ENCODE measurements at places on chromosomes 11 and 22. TPM values are rescaled to one million over a fixed set of nuclear protein-coding genes. Genes with fewer than 3 reads are reported as not detected.

DNA sequence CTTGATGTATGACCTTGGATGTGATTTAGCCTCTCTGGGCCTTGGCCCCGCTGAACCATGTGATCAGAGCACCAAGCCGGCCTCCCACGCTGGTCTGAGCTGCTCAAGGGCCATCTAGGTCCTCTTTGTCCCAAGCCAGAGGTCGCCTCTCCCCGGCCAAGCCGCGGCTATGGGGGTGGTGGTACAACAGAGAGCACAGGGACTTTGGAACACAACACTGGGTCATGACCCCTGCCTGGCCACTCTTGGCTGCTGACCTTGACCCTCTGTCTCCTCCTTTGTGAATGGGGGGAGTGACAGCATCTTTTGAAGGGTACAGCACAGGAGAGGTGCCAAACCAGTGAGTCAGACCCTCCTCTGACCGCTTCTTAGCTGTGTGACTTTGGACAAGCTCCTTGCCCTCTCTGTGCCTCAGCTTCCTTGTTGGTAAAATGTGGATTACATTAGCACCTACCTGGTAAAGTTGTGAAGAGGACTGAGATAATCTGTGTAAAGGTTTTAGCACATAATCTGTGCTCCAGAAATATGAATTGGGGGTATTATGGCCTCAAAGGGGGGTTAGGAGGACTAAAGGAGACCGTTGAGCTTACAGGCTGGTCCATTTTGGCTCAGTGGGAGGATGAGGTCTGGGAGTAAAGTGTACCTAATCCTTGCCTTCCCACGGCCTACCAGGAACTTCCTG is 4.7 kb downstream of the SCYL1 start:
- no peak for DNase-seq

DNA sequence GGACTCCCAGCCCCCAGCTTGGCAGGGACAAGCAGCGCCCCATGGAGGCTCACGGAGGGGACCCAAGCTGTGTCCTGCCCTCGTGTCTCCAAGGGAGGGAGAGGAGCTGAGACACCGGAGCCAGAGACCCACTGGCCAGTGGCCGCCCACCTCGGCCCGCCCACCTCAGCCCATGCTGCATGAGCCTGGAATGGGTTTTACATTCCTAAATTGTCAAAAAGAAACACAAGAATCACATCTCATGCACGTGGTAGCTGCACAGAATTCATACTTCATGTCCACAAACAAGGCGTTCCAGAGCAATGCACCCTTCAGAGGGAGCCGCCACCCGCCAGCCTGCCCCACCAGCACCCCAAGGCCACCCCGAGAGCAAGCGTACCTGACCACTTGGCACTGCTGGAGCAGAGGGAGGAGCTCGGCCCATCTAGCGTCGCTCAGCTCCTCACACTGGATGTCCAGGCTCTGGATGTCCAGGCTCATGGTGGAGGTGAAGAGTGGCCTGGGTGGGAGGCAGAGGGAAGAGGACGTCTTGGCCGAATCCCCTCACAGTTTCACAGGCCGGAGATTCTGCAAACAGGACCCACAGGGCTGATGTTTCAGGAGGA is 5.3 kb downstream of the RNH1 start:
- DNase-seq, result no peak

DNA sequence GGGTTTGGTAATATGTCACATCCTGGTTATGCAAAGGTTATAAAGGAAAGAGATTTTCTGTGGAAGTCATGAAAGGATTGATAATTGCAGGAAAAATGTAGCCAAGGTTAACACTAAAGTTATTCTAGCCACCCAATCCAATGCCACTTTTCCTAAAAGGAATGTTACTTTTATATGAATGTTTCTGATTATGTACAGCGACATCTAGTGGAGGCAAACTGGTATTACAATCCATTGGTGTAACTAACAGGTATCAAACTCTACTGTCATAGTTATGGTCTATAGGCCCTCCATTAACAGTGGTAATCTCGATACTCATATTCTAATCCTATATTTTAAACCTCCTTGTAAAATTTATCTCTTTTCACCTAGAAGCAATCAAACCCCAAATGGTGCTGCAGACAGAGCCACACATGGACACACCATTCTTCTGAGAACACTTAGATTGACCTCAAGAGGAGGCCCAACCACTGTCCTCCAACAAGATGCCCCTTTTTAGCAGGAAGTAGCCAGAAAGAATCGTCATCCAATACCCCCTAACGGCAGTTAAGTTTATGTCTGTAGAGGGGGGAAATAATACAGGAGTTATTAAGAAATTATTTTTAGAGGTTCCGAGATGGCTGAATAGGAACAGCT is 74.9 kb upstream of the RAG2 start:
- DNase-seq, result no peak

DNA sequence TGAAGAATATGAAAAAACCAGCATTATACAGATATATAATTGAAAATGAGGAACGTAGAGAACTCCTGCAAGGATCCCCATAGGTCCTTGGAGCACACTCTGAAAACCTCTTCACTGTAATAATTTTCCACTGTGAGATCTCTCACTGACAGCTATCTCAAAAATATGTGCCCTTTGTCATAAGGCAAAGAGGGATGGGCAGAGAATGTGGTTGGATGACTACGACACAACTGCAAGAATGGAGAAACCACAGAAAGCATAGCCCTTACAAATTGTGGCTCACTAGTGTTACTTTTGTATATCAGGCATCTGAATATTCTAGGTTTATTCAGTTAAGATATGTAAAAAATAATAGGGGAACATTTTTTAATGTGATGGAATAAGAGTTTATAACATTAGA is 7.9 kb upstream of the CTSC start:
- peak; percentile 71 for DNase-seq

- DNase-seq, result no peak
These were observed 194.3 kb downstream of the OPCML start for GRCh38 chr11:133337951-133338418.

- DNase-seq, result peak; percentile 95
These were observed 6.2 kb upstream of the NEAT1 start for GRCh38 chr11:65416341-65416824.

GRCh38 chr11:78295991-78296930 is 107.5 kb downstream of the USP35 start:
- DNase-seq, result no peak

DNA sequence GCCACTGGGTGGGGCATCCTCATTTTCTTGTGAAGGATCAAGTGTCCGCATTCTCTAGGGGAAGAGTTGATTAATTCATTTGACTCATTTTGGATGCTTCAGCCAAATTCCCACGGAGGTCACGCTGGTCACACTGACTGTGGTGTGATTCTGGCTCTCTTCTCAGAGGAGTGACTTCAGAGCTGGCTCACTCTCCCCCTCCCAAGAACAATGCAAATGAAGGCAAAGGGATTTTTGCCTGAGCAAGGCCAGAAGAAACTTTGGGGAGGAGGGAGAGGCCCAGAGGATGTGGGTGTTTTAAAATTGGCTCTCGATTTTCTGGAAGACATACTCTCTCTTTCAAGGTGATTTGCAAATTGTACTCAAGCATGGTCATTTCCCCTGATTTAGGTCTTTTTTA is 51.1 kb upstream of the LMO2 start:
- no peak for DNase-seq

- DNase-seq, result no peak
These were observed 1309.4 kb downstream of the TBC1D22A start for GRCh38 chr22:48071828-48072227.

GRCh38 chr11:127789927-127790326 is 789.4 kb upstream of the KIRREL3 start:
- DNase-seq, result no peak

- DNase-seq, result no peak
These were observed 120.7 kb downstream of the CCDC81 start for GRCh38 chr11:86495351-86495750.

GRCh38 chr11:126166413-126166812 is 45.0 kb downstream of the RPUSD4 start:
- DNase-seq, result no peak

- no peak for DNase-seq
These were observed 769.8 kb downstream of the METTL15 start for GRCh38 chr11:28878025-28878424.

GRCh38 chr22:18111759-18112330 is 1.2 kb downstream of the TUBA8 start:
- no peak for DNase-seq

GRCh38 chr22:50326956-50327710 is at the start of gene DENND6B:
Gene DENND6B, minus strand, starts transcription at chr22:50327012. Its CDS starts 24 bp downstream, at chr22:50326988.
- DNase-seq, result peak; percentile 73

GRCh38 chr11:2791139-2791520 is 91.3 kb upstream of the KCNQ1OT1 start:
- DNase-seq, result no peak

DNA sequence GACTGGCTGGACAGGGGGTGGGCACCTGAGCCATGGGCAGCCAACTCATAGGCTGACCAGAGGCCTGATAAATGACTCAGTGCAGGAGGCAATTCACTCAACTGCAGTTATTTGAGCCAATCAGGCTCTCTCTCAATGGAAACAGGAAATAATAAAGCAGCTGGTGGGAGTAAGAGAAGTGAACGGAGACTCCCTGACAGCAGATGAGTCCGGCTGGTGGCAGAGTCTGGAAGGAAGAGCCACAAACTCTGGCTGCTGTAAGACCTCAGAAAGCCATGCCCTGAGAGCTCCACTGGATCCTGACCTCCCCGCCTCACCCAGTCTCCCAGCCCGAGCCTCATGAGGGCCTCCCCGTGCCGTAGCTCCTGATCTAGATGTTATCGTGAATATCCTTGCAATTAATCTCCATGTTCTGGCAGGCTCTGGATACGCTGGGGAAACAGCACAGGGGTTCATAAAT is 69.8 kb downstream of the TRIM29 start:
- no peak for DNase-seq

DNA sequence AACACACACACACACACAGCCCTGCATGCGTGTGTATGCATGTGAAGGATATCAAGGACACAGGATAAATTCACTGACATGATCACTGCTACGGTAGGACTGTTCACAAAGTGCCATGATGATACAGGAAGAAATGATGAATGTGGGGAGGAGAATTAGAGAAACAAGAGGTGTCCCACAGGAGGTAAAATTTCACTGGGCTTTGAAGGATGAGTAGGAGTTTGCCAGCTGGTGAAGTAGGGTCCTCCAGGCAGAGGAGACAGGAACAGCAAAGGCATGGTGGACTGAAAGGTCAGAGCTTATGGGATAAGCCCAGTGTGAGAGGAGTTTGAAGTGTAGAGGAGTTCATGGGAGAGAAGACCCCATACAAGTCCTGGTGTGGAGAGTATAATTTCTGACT is 18.6 kb downstream of the NECTIN1 start:
- no peak for DNase-seq

GRCh38 chr11:74925281-74925680 is 23.6 kb downstream of the XRRA1 start:
- DNase-seq, result no peak

- no peak for DNase-seq
These were observed 17.8 kb downstream of the CHORDC1 start for GRCh38 chr11:90204832-90205646.

GRCh38 chr22:41951898-41952474 is at the start of gene SMIM45:
Gene SMIM45, plus strand, starts transcription at chr22:41952150.
- DNase-seq, result no peak

- DNase-seq, result no peak
These were observed 3.5 kb downstream of the PDXP start for GRCh38 chr22:37662039-37662438.

DNA sequence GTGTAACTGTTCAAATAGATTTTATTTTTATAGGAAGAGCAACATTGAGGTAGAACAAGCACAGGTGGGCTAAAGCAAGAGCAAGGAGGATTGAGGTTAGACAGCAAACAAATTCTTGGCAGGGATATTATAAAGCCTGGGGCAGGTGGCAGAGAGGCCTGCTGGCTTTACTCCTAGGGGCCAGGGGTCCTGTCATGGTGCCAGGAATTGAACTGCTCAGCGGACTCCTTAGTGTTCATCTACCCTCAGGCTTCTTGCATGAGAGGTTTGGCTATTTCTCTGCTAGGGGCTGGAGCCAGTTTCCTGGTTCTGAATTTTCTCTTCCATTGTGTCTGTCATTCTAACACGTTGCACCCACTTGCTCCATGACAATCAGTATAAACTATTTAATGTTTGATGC is 217.2 kb upstream of the NCAM1 start:
- DNase-seq, result no peak

DNA sequence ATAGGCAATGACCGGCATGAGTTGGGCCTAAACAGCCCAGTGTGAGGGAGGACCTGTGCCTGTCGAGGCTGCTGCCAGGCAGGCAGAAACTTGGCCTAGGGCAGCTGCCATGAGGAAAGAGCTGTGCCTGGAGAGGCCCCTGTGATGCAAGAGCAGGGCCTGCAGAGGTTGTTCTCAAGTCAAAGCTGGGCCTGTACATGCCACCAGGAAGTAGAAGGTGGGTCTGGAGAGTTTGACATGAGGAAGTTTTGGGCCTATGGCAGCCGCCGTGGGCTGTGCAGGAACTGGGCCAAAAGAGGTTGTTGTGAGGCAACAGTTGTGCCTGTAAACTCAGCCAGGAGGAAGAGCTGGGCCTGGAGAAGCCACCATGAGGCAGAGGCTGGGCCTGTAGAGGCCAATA is 43.2 kb downstream of the OR4C45 start:
- DNase-seq, result no peak

DNA sequence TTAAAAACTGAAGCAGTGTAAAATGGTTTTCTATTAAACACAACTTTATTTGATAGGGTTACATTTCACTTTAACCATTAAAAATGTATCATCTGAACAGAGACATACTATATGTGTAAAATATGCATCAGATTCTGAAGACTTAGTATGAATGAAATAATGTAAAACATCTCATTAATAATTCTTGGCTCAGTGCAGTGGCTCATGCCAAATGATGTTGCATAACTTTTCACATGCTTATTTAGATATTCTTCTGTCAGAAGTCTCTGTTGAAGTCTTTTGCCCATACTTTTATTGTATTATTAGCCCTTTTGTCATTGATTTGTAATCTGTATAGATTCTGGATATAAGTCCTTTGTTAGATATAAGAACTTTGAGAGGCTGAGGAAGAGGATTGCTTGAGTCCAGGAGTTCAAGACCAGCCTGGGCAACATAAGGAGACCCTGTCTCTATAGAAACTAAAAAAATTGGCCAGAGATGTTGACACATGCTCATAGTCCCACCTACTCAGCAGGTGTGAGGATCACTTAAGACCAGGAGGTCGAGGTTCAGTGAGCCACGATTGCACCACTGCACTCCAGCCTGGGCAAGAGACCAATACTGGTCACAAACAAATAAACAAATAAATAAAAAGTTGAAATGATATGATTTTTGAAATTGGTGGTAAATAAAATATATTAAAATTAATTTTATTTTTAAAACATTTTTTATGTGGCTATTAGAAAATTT is 73.8 kb upstream of the PARVA start:
- DNase-seq, result no peak

- peak; percentile 38 for DNase-seq
These were observed 34.1 kb downstream of the OR4D9 start for GRCh38 chr11:59545179-59546020.

The PNPLA3 gene
- total RNA-seq, result 0.19 TPM

The BAIAP2L2 gene
- total RNA-seq, result 0.37 TPM

The MS4A4A gene
- total RNA-seq, result not detected

The PISD gene
- 40.0 TPM for total RNA-seq

The RTN4R gene
- 1.4 TPM for total RNA-seq

The NEU3 gene
- 20.0 TPM for total RNA-seq

The MEN1 gene
- 42.1 TPM for total RNA-seq

The ANGPTL5 gene
- not detected for total RNA-seq

The MS4A1 gene
- not detected for total RNA-seq

The SAA4 gene
- total RNA-seq, result not detected
